Foreskin melanocyte (primary cell): ENCODE measurements at places on chromosomes 12 and 14.

- no peak for DNase-seq
These were observed 3.2 kb downstream of the PLBD1 start for GRCh38 chr12:14564336-14564959.

GRCh38 chr14:20376071-20376588 is 32.7 kb downstream of the PARP2 start:
- DNase-seq, result no peak

DNA sequence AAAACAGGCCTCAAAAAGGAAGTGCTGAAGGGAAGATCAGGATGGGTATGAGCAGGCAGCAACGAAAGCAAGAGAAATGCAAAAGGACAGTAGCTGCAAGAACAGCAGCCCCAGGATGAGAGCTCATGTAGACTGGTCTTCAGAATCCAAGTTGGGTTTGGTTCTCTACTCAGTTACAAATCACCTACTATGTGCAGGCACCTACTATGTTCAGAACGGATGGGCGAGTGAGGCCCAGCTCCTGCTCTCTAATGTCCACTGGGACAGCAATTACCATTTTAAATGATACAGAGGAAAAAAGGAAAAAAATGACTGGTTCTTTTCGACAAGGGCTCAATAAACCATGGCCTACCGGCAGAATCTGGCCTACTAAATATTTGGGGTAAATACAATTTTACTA is 88.5 kb downstream of the RBM19 start:
- DNase-seq, result no peak

GRCh38 chr14:101481557-101481956 is 79.7 kb upstream of the DIO3 start:
- DNase-seq, result no peak

- DNase-seq, result no peak
These were observed 35.9 kb upstream of the WSCD2 start for GRCh38 chr12:108093209-108093608.

DNA sequence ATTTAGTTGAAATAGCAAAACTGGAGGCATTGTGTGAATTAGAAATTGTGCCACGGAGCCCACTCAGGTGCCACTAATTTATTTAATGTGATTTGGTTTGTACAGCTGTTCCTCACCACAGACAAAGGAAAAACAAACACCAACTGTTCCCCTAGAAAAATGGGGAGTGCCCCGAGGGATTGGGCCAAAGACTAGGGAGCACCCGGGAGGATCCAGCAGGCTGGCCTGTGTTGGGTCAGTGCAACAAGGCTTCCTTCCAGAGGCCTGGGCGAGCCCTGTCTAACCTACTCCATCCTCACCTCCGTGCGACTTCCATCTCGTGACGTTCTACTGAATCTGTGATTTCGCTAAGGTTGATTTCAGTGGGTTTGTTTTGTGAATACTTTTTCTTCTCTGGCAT is 206.2 kb downstream of the CHST11 start:
- no peak for DNase-seq

- DNase-seq, result no peak
These were observed 77.6 kb upstream of the FUT8 start for GRCh38 chr14:65334765-65335410.

DNA sequence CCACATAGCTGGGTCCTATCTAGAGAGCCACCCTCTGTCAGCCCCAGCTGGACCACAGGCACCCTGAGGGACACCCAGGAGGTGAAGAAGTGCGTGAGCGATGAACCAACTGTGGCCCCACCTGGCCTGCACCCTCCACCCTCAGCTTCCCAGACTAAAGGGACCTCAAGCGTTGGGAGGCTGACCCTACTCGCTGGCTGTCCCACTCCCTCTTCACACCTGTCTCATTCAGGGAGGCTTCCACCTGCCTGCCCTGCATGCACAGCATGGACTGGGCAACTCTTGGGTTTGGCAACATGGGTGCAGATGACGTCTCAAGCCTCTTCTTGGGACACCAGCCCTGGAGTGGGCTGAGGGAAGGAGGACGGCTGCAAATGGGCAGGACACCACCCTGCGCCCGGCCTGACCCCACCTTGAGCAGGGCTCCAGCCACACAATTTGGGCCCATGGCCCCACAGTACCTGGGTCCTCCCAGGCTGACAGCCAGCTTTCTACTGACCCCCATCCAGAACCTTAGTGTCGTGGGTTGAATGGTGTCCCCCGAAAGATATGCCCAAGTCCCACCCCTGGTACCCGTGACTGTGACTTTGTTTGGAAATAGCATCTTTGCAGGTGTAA is 2.1 kb downstream of the TMEM179 start:
- no peak for DNase-seq

DNA sequence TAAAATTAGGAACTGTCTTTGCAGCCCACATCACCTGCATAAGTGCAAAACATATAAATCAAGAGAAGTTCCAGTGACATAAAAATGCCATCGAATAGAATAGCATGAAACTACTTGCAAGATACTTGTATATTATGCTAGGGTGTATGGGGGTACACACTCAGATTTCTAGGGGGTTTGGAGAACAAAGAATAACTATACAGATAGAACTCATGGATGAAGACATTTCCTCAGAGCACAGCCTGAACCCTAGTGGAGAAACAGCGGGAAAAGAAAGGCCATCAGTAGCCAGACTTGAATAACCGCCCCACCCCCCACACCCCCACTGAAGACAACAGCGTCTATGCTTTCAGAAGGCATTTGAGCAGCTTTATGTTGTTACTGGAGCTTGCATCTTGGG is 425.8 kb downstream of the NPAS3 start:
- DNase-seq, result no peak

DNA sequence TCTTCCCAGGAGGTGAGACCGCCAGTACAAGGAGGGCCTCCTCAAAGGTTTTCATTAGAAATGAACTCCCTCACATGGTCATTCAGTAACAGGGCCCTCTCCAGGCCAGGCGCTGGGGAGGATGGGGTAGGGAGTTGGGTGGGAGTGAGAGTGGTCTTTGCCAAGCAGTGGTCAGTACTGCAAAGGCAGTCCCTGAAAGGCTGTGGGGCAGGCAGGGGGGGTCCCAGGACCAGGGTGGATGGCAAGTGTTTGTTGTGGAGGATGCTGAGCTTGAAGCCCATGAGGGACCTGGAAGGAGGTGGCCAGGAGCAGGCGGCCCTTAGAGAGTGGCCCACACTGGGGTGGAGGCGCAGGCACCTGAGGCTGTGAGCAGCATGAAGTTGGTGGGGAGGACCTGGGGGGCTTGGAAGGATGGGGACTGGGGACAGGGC is 26.1 kb downstream of the CEP170B start:
- DNase-seq, result no peak

DNA sequence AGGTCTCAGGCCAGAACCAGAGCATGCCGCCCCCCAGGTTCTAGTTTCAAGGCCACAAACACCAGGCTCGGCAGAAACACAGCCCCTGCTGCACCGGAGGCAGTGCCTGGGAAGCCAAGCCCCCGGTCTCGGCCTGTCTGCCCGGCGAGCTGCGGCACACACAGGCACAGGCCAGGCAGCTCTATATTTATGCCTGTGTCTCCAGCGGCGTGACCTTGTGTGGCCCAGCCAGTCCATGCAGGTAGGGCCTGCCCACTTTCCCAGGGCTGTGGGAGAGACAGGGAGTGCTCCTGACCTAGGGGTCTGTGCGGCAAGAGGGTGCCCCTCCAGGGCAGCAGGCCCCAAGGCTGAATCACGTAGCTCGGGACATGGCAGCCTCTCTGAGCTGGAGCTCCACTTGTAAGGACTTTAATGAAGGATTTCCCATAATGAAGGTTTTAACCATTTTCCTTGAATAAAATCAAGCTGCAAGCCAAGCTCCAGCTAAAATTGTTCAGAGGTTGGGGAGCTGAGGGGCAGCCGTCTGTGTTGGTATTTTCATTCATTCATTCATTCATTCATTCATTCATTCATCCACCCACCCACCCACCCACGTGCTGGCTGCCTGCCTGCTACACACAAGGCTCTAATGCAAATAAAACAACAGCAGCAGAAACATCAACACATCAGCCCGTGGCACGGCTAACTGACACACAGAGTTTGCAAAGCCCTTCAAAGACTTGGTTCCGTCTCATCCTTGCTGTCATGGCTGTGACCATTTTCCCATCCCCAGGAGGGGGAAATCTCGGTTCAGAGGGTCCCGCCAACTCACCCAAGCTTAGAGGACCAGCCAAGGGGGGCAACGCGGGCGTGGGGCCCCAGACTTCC is 92.0 kb downstream of the RFLNA start:
- DNase-seq, result no peak

- no peak for DNase-seq
These were observed 37.9 kb upstream of the EPS8 start for GRCh38 chr12:15827136-15827535.

- no peak for DNase-seq
These were observed 768 bp downstream of the OXA1L start for GRCh38 chr14:22767323-22767589.

GRCh38 chr14:29684926-29685325 is 242.7 kb downstream of the PRKD1 start:
- DNase-seq, result no peak

DNA sequence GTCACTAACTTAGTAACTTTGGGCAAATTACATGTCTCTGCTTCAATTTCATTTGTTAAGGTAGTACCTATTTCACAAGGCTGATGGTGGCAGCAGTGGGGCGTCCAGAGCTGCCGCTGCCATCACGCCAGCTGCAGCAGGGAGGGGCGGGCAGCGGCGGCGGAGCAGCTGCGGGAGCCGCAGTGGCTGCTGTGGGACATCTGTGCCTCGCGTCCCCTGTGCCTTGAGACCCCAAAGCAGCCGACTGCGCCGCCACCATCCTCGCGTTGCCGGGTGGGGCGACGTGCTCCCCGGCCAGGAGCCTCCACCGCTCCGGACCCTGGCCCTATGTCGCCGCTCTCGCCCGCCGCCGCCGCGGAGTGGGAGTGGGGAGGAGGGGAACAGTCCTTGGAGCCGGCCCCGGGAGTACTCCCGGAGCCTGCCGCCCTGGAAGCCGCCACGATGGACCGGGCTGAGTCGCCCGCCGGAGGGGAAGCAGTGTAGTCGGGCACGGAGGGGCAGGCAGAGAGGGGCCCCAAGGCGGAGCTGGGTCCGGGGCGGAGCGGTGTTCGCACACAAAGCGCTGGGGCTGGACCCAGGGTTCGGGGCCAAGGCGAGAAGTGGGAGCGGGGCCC is 51.4 kb downstream of the A2M start:
- peak; percentile 51 for DNase-seq

- DNase-seq, result no peak
These were observed 64.6 kb downstream of the ATG14 start for GRCh38 chr14:55347040-55347439.

DNA sequence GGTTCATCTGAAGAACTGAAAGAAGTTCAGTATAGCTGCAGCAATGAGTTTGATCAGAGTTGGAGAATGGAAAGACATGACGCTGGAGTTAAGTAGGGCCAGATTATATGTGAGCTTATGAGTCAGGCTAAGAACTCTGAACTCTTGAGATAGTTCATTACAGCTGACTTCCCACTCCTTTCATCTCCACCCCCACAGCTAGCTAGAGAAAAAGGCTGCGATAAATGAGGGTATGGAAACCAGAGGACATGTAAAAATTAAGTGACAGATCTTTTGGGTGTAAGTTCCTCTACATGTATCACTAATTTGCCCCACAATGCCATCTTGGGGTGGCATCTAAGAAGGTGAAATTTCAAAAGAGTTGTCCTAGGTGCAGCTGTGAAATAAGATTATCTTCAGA is 28.6 kb downstream of the PYM1 start:
- no peak for DNase-seq

DNA sequence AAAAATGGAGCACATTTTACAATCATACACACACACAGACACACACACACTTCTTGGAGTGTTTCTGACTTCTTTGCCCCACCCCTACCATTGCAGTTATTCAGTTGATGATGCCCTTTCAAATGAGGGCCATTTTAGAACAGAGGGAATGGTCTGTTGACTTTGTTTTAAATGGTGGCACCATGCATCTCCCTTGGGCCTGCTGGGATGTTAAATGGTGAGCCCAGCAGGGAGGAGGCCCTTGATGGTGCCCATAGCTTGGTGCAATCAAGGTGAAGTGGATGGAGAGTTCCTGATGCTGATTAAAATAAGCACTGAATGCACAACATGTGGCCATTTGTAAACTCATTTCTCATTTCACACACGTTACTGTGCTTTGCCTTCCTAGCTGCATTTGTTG is 13.3 kb downstream of the C12orf75 start:
- no peak for DNase-seq

DNA sequence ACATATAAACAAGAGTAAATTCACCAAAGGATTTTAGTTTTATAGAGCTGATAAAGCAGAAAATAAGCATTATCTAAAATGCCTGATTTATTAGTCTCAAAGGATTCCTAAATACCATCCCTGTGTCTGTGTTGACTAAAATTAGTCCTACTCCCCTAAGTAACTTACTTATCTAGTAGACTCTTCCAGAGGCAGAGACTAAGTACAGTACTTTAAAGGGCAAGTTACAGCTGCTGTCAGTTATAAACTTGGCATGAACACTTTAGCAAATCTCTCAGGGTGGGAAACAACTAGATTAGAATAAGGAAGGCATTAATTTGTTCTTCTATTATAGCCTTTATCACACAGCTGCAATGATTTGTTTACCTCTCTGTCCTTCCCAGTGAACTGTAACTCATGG is 46.0 kb downstream of the ATP2B1 start:
- no peak for DNase-seq

- no peak for DNase-seq
These were observed 9.8 kb downstream of the GALNT4 start for GRCh38 chr12:89514751-89515150.

DNA sequence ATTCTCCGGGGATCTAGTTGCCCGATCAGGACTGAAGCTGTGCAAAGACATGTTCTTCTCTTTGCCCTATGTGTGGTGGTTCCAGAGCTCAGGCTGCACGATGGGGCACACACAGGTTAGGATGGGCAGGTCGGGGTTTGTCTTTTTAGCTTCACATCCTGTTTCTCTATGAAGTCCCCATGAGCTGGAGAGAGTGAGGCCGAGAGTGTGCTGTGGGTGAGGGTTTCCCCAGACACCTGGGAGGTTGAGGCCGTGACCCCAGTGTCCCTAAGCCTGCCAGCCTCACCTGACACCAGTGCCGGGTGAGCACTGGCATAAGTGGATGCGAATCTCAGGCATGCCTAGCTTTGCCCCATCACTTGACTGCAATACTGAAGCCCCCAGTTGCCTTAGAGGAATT is 32.9 kb upstream of the IGF1 start:
- DNase-seq, result no peak

- DNase-seq, result no peak
These were observed 8.7 kb downstream of the CLEC7A start for GRCh38 chr12:10121278-10121677.

GRCh38 chr14:21215130-21215878 is 53.9 kb downstream of the HNRNPC start:
- DNase-seq, result no peak

- DNase-seq, result no peak
These were observed 24.5 kb downstream of the MOK start for GRCh38 chr14:102280376-102280962.

DNA sequence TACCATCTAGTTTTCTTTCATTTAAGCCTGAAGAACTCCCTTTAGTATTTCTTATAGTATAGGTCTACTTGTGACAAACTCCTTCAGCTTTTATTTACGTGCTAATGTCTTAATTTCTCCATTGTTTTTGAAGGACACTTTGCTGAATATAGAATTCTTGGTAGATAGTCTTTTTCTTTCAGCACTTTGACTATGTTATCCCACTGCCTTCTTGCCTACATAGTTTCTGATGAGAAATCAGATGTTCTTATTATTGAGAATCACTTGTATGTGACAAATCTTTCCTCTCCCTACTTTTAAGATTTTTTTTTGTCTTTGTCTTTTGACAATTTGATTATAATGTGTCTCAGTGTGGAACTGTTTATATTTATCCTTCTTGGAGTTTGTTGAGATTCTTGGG is 5.1 kb upstream of the MIS18BP1 start:
- DNase-seq, result no peak

- no peak for DNase-seq
These were observed 1.9 kb downstream of the NGB start for GRCh38 chr14:77268989-77269600.

- DNase-seq, result no peak
These were observed 103.9 kb downstream of the SUDS3 start for GRCh38 chr12:118480235-118480634.
